Progenitor cell of endocrine pancreas (in vitro differentiated cells): ENCODE measurements at places on chromosomes 6 and 20.

GRCh38 chr20:50348096-50348495 lies 157.5 kb downstream of the CEBPB start:
- no peak for DNase-seq

DNA sequence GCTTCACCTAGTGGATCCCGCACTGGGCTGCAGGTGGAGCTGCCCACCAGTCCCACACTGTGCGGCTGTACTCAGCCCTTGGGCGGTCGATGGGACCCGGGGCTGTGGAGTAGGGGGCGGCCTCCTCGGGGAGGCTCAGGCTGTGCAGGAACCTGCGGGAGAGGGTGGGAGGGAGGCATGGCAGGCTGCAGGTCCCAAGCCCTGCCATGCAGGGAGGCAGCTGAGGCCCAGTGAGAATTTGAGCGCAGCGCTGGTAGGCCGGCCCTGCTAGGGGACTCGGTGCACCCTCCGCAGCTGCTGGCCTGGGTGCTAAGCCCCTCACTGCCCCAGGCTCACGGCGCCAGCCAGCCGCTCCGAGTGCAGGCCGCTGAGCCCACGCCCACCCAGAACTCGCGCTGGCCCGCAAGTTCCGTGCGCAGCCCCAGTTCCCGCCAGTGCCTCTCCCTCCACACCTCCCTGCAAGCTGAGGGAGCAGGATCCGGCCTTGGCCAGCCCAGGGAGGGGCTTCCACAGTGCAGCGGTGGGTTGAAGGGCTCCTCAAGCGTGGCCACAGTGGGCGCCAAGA lies 1407.6 kb downstream of the EPHA7 start:
- no peak for DNase-seq

- no peak for DNase-seq
Observed at GRCh38 chr6:55474382-55474781, 104.6 kb downstream of the HMGCLL1 start.

DNA sequence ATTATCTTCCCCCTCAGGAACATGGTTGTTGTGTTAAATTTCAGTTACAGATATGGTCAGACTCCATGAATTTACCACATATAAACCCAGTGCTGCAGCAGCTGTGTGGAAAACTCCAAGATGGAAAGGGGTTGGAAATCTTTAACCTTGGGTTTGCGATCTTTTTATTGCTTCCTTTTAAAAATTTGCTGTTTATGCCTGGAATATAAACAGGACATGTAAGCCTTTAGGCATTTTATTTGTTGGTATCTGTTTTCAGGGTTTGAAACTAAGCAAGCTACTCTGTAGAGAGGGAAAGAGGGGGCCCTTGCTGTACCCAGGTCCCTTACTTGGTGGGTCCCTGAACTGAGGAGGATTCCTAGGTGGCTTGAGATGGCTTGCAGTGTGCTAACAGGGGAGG lies 778 bp downstream of the PKIG start:
- no peak for DNase-seq

- no peak for DNase-seq
Observed at GRCh38 chr6:13248053-13248452, 80.3 kb downstream of the TBC1D7 start.
